Foreskin melanocyte (primary cell): ENCODE measurements at places on chromosomes 3 and 15.
A peak's percentile ranks its signal among the peaks of the same experiment; 100 is the strongest.

DNA sequence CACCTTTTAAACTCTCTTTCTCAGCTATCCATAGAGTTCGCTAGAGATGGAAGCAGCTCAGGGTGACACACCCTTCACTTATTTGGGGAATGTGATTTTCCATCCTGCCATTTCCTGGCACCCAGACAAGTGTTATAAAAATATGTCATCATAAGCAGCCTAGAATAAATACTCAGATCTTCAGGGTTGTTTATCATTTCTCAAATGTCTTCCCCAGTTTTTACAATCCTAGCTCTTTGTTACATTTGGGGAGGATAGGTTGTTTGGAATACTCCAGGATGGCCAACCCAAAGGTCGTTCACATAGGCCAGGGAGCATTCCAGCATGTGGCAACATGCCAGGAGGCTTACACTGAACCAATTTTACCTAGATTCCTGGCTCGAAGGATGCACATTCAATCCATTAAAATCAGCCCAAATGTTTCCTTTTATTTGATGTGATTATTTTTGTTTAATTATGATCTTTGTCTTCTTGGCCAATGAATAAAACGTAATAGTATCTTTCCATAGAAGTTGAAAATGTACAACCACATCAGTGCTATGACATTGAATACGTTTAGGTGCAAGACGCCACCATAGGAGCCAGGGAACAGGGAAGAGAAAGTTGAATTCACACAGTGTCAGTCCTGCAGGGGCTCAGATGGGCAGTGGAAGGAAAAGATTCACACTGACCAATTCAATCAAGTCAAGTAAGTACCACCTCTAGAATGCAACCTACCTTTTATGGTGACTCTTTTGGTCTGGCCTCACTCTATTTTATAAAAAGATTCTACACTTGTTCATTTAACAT lies 537.7 kb upstream of the MDFIC2 start:
- peak; percentile 73 for DNase-seq

GRCh38 chr15:53197426-53197839 lies 407.3 kb upstream of the ONECUT1 start:
- DNase-seq: peak; percentile 67

DNA sequence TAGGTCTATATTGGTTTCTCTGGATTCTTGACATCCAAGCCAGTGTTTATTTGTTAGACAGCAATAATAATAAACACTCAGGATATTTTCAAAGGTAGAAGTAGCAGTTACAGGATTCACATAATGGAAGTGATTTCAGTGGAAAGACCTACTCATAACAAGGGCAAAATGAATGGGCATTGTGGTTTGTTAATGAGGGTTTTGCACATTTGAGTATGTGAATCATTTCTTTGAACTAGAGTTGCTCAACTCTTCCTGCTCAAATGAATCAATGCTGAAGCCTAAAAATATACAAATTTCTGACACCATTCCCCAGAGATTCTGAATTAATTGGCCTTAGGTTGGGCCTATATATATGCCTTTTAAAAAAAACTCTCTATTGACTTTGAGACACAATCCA lies 4.1 kb upstream of the COL6A5 start:
- DNase-seq: no peak

- DNase-seq: no peak
Observed at GRCh38 chr3:139318431-139318816, 25.4 kb upstream of the MRPS22 start.

- no peak for DNase-seq
Observed at GRCh38 chr3:28745916-28746617, 397.4 kb upstream of the AZI2 start.

DNA sequence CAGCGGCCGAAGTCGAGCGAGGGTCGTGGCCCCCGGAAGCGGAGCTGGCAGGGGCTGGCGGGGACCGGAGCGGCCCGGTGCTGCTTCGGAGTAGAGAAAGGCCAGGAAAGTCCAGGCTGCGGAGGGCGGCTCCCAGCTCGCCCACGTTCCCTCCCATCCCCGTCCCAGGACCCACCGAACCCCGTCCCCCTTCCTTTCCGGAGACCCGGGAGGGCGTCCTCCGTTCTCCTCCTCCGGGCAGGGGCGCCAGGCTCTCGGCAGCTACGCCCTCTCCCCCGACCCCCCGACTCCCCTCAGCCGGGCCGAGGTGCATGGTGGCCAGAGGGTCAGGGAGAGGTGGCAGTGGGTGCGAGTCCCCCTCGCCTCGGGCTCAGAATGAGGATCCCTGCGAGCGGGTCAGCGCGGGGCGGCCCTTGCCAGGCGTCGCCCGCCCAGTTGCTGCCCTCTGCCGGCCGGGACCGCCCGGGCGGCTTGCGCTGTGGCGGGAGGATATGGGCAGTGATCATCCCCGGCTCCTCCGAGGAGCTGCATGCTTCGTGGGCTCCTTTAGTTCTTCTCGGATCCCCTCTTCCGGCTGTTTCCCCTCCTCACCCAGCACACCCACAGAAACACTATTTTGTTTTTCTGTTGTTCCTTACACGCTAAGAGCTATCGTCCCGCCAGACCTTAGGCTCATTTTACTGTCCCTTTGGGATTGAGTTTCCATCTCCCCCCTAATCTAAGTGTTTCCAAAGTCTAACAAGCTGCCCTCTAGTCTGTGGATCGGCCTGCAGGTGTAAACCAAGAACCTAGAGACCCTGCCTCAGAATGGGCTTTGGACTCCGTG lies 744 bp upstream of the ALDH1A2 start:
- DNase-seq: peak; percentile 30

- DNase-seq: no peak
Observed at GRCh38 chr3:37161351-37161750, 13.0 kb downstream of the LRRFIP2 start.
